ENCODE measurements at places on chromosomes 2 and 18. TPM values are rescaled to one million over a fixed set of nuclear protein-coding genes. Genes with fewer than 3 reads are reported as not detected.

Gene RGPD4
- not detected for total RNA-seq

Gene TRIM43
- total RNA-seq, result not detected

Gene NEUROD1
- total RNA-seq, result not detected

Gene ELOA2
- total RNA-seq, result not detected

Gene MTX2
- total RNA-seq, result 7.6 TPM

Gene PRKRA
- total RNA-seq, result 16.4 TPM

Gene LYG2
- not detected for total RNA-seq

Gene ALPP
- total RNA-seq, result 0.20 TPM

Gene SLC5A7
- not detected for total RNA-seq

Gene MEP1B
- total RNA-seq, result 1.3 TPM

Gene MYOM1
- 4.9 TPM for total RNA-seq

Gene CRACDL
- 0.30 TPM for total RNA-seq

Gene ATL2
- total RNA-seq, result 47.0 TPM

Gene TTN
- total RNA-seq, result 1.1 TPM
